IMR-90 (cell line): ENCODE measurements at places on chromosomes 4 and X. TPM values are rescaled to one million over a fixed set of nuclear protein-coding genes. Genes with fewer than 3 reads are reported as not detected.

Gene HMGN5
- 0.72 and 0.83 TPM in 2 replicates for total RNA-seq

DNA sequence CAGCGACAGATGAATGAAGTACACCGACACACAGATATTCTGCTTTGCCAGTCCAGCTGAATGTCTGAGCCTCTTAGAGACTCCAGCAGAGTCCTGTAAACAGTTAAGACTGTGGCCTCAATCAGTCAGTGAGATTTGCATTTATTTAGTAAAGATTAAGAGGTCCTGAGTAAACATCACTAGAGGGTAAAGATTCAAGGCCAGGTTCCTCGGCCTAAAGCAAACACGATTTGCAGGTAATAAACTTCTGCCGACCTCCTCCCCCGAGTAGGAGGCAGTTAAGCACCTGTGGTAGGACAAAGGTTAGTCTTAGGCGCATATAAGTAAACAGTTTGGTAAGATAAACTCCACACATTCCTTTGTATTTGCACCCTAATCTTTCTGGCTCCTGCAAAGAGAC, 99.6 kb downstream of the CFAP47 start:
- DNase-seq = no peak

Gene LINC00632
- total RNA-seq = 6.4 and 7.2 TPM in 2 replicates

DNA sequence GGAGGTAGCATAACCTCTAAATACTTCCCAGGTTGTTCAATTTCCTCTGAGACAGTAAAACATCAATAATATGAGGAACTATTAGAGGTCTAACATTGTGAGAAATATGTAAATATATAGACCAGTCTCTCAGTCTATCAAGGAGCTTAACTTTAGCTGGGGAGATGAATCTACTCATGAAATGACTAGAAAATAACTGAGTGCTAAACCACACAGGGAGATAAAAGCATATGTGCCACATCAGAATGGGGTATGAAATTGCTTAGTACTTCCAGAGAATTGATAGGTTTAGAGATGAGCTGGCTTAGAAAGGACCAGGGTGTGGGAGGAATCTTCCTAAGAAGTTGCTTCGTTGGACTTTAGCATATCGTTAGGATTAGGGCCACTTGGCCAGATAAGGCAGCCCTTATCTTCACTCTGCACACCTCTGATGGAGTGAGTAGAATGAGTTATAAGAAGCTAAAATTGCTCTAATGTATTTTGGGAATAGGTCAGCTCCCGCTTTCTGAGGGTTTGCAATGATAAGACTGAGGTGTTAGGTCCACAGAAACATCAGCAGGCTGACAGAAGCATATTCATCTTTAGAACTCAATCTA, 299.2 kb downstream of the UNC5C start:
- DNase-seq = no peak

- no peak for DNase-seq
These were observed 70.8 kb downstream of the SMIM20 start for GRCh38 chr4:25984796-25985195.

- no peak for DNase-seq
These were observed 5.1 kb downstream of the MXD4 start for GRCh38 chr4:2256781-2257191.
